ENCODE measurements at places on chromosomes 13 and 19.

DNA sequence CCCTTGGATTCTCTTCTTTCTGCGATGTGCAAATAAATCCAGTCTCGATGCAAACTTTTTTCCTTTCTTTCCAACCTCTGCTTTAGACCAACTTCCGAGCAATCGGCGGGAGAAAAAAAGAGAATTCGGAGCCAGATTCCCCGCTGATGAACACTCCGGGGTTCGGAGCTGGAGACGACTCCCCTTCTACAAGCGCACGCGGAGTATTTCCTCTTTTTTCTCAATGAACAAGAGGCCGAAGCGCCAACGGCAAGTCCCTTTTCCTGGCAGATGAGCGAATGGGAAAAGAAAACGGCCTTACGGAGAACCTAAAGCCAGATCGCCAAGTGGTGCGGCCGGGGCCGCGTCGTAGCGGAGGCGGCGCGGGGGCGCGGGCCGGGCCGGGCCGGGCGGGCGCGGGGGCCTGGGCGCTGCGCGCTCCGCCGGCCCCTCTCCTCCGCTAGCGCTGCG, 250 bp downstream of the SPRY2 start:
- peaks cover 25% of the 10 kb centered on the region for H3K27me3 ChIP-seq
- no peak overlapping the region for H3K27ac ChIP-seq
- H3K36me3 ChIP-seq = no peaks in the 10 kb centered on the region
- DNase-seq = peak; percentile 48
- H3K4me3 ChIP-seq = no peak overlapping the region
- H3K4me1 ChIP-seq = peaks cover 16% of the 10 kb centered on the region

GRCh38 chr13:33999811-34000605, 182.1 kb downstream of the RFC3 start:
- H3K36me3 ChIP-seq = no peaks in the 10 kb centered on the region
- H3K27me3 ChIP-seq = no peaks in the 10 kb centered on the region
- no peak overlapping the region for H3K27ac ChIP-seq

GRCh38 chr19:55673889-55674288, 1.1 kb upstream of the EPN1 start:
- H3K36me3 ChIP-seq = peaks cover 15% of the 10 kb centered on the region
- DNase-seq = no peak
- H3K27ac ChIP-seq = peak overlapping the region; percentile 87
- H3K4me3 ChIP-seq = no peak overlapping the region

GRCh38 chr13:42969565-42970172, 22.4 kb downstream of the EPSTI1 start:
- H3K4me1 ChIP-seq = peaks cover 20% of the 10 kb centered on the region
- peak overlapping the region; percentile 36 for H3K27ac ChIP-seq
- H3K27me3 ChIP-seq = no peaks in the 10 kb centered on the region
- no peak overlapping the region for H3K4me3 ChIP-seq

GRCh38 chr13:38262211-38262610, 87.4 kb upstream of the UFM1 start:
- no peaks in the 10 kb centered on the region for H3K4me1 ChIP-seq
- H3K36me3 ChIP-seq = no peaks in the 10 kb centered on the region

- H3K4me1 ChIP-seq = no peaks in the 10 kb centered on the region
- DNase-seq = no peak
- no peak overlapping the region for H3K27ac ChIP-seq
Observed at GRCh38 chr13:93420206-93420605, 193.6 kb downstream of the GPC6 start.

Measured in naive B cell (primary cell).